ENCODE measurements at places on chromosomes 4 and X. TPM values are rescaled to one million over a fixed set of nuclear protein-coding genes. Genes with fewer than 3 reads are reported as not detected.

P2RY8 gene
- total RNA-seq: under 0.01 TPM

MTTP gene
- total RNA-seq: 2.0 TPM

DNA sequence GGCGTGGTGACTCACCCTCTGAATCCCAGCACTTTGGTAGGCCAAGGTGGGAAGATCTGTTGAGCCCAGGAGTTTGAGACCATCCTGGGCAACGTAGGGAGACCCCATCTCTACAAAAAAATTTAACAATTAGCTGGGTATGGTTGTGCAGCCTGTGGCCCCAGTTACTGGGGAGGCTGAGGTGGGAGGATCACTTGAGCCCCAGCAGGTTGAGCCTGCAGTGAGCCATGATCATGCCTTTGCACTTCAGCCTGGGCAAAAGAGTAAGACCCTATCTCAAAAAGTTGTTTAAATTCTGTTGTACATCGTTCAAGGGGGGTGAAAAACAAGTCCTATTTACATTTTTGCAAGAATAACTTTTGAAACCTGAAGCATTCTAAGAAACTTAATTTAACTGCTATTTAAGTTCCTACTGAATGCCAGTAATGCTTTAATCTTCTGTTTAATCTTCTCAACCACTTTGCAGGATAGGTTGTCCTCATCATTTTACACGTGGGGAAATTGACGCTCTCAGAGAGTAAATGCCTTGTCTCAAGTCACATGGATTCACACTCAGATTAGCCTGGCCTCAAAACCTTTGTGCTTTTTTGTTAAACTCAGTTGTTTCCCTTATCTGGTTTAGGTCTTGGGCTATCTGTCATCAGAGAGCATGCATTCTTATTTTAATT is 7.0 kb downstream of the STAG2 start:
- no peak for DNase-seq

DNA sequence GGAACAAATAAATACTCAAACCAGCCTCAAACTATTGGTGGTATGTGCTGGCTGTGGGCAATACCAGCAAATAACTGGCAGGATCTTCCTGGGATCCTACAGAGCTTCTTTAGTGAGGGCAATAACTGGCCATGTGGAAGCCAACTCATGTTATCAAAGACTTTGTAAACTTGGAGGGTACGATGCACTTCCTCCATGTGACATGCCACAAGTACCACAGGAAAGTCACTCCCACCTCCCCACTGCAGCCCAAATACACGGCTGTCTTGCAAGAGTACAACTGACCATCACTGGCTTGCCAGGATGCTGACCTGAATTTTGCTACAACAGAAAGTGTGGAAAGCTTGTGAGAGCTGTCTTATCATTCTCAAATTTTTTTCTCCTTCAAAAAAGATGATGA is 93.3 kb upstream of the MAML3 start:
- DNase-seq: no peak

DNA sequence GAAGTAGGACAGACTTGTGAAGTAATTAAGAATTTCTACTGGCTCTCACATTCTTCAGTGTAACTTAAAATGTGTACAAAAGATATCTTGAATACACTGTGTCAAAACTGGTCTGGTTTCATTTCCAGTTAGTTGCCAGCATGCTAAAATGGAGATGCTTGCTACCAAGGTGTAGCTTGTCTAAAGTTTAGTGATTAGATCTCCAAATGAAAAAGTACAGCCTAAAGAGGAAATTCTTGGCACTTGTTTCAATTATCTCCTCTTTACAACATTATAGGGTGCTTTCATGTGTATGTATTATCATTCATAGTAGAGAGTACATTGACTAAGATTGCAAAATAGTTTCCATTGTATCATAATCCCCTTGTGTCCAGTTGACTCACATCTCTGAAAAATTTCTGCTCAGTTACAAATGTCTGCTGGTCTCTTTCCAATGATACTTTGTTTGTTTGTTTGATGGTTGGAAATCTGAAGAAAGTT is 97.3 kb upstream of the SPRY1 start:
- no peak for DNase-seq

DNA sequence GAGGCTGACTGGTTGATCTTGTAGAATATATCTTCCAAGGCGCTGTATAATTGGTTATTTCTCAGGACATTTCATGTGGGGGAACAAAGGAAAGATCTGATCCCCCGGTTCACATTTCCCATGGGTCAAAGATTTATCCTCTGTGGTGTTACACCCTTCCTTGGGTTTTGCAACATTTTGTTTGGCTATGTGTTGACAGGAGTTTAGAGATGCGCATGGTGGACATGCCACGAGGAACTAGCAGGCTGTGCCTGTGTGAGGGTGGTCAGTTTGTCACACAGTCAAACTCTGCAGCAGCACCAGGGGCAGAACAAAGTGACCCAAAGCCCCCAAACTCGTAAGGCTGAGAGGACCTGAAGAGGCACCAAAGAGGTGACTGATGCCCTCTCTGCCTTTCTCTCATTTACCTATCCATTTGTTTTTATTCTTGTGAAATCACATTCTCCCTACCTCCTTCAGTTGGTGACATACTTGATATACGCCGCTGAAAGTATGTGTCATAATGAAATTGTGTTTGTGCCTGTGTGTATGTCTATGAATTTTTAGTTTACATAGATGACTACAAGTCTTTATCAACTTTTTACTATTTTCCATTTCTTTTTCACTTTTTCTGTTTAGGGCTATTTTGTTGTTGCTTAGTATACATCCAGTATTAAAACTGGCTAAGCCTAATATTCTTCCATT is 164.7 kb downstream of the SPCS3 start:
- no peak for DNase-seq

- no peak for DNase-seq
Observed at GRCh38 chr4:69811166-69811565, 48.8 kb downstream of the SULT1E1 start.

DNA sequence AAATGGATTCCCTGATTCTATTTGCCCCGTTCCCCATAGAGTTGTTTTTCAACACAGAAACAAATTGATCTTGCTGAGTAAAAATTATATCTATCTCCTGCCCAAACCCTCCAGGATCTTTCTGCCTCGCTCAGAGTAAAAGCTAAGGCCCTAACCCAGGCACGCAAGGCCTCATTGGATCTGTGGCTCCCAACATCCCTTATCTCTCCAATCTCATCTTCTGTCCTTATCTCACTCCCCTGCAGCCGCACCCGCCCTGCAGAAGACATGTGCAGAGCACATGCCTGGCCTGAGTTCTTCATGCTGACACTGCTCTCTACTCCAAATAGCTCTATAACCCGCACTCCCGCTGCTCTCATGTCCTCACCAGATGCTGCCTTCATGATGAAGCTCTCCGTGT is 543.8 kb upstream of the ZFP42 start:
- DNase-seq: no peak

All from frontal cortex (tissue), 4 donors.